ENCODE measurements at places on chromosomes 16 and 17.
A peak's percentile ranks its signal among the peaks of the same experiment; 100 is the strongest.

- no peak for DNase-seq
Measured at GRCh38 chr17:39808409-39808997, 55.6 kb downstream of the IKZF3 start.

GRCh38 chr17:81039854-81040758, 5.2 kb downstream of the BAIAP2 start:
- no peak for DNase-seq

DNA sequence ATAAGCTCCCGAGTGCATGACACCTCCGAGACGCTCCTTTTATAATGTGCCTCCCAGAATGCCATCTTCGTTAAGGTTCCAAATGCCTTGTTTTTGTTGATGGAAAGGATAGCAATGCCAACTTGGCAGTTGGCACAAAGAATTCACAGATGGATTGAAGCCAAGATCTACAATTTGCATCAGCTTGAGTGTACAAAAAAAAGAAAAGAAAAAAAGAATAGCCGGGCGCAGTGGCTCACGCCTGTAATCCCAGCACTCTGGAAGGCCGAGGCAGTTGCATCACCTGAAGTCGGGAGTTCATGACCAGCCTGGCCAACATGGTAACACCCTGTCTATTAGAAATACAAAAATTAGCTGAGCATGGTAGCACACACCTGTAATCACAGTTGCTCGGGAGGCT, 7.6 kb downstream of the TBC1D16 start:
- no peak for DNase-seq

DNA sequence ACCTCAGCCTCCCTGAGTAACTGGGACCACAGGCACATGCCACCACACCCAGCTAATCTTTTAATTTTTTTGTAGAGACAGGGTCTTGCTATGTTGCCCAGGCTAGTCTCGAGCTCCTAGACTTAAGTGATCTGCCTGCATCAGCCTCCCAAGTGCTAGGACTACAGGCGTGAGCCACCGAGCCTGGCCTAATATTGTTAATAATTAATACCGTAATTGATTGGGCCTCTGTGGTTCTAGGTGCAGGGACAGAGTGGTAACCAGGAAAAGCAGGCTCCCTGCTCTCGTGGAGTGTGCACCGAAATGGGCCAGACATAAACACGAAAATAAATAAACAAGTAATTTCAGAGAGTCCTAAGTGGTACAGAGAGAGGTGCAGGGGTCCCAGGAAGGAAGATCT, 241.0 kb downstream of the GSG1L start:
- DNase-seq = no peak

GRCh38 chr16:47667956-47668355, 206.8 kb downstream of the PHKB start:
- DNase-seq = no peak

- DNase-seq = no peak
Measured at GRCh38 chr17:82310877-82311276, 6.5 kb downstream of the CD7 start.

DNA sequence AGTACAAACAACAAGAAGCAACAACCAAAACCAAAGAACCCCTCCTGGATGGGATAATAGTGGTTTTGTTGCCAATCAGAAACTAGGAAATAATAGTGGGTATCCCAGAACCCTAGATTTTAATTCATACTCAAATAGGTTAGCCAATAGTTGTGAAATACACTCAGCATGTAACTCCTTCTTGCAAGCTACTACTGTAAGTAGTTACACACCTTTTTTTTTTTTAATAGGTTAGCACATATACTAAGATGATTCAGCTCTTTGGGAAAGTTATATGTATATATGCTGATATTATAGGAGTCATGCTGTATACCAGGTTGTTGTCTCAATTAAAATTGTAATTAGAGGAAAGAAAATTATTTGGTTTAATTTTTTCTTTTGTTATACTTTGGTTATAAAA, 92.5 kb upstream of the HAS3 start:
- no peak for DNase-seq

DNA sequence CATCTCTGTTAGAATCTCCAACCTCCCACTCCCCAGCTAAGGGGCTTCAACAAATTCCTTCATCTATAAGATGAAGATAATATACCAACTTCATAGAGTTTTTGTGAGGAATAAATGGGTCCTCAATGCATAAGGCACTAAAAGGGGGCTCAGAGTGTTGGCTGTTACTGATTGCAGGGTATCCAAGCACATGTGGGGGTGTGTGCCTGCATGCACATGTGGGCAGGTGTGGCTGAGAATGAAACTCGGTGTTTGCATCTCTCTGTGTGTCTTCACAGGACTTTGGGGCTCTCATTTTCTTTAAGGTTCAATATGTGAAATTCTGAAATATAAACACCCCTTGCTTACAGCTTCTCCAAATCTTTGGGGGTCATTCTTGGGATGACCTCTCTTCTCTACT, 4.1 kb upstream of the PPP1R9B start:
- DNase-seq = no peak

GRCh38 chr17:61149862-61150362, 249.7 kb upstream of the TBX2 start:
- DNase-seq = no peak

- DNase-seq = no peak
Measured at GRCh38 chr16:72287649-72288048, 115.7 kb upstream of the PMFBP1 start.

DNA sequence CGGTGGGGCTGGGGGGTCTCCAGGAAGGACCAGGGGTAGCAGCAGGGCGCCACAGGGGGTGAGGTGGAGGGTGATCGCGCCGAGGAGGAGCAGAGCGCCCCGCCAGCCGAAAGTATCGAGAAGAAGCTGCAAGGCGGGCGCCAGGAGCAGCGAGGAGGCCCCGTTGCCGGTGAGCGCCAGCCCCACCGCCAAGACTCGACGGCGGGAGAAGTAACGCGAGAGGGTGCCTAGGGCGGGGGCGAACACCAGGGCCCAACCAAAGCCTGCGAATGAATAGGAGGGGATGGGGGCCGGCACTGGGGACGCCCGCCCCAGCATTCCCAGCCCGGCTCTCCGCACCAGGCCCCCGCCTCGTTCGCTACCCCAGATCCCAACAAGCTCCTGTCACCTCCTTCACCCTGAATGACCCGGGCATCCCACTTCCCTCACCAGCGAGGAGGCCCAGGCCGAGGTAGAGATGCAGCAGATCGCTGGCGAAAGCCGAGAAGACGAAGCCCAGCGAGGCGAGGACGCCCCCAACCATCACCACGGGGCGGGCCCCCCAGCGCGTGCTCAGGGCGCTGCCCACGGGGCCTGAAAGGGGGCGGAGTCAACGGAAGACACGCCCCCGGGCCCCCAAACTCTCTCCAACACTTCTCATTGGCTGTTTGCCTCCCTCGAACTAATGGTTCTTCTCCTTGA, 1.3 kb downstream of the SLC16A11 start:
- DNase-seq = peak; percentile 23

GRCh38 chr17:40113110-40113906, 8.5 kb upstream of the MSL1 start:
- peak; percentile 91 for DNase-seq

DNA sequence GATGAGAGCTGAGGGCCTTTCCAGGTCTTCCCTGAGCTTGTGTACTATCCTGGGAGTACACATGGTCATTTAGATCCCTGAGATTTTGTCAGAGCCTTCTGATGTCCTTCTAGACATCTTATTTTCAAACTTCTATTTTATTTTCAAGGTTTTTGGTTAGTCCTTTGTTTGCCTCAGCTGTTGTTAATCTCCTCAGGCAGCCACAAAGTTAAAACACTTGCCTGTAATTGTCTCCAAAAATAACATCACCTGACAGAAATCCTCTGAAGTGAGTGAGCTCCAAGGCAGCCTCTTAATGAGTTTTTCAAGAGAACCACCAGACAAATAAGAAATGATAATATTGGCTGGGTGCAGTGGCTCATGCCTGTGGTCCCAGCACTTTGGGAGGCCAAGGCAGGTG, 43.8 kb upstream of the CPHXL start:
- no peak for DNase-seq

- DNase-seq = no peak
Measured at GRCh38 chr16:79267781-79268180, 332.8 kb downstream of the MAF start.

GRCh38 chr17:36485805-36486203, 677 bp upstream of the ZNHIT3 start:
- no peak for DNase-seq

- no peak for DNase-seq
Measured at GRCh38 chr17:38451840-38452529, 23.7 kb downstream of the ARHGAP23 start.

DNA sequence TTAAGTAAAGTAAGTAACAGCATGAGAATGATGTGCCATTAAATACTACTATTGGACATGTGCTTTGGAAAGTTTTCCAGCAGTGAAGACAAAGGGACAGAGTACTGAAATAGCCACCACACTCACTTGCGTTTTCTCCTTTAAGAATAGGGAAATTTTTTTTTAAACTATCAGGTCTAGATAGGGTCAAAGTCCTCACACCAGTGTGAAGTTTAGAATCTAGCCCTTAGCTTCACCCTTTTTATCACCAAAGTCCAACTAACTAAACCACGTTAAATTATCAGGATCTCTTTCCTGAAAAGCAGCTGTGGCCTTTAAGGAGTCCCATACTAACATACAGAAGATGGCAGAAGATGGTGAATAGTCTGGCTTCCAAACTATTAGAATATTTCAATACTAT, 180.9 kb downstream of the ZNF18 start:
- no peak for DNase-seq

DNA sequence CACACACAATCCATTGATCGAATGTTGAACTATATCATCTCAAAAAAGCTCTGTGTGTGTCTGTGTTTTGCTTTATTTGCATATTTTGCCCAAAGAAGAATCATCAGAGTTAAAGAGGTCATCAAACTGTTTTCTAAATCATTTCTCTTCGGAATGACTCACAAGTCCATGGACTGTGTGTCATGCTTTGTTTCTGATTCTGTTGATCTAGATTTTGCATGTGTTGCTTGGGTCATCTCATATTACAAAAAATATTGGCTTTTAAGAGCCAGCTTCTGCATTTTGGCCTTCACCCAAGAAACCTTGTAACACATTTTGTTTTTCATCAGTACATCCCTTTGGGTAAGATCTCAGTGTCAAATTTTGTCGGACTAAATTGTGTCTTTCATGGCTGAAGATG, 471.2 kb upstream of the HSBP1 start:
- no peak for DNase-seq

GRCh38 chr17:49755663-49756283, 8.2 kb downstream of the FAM117A start:
- no peak for DNase-seq

DNA sequence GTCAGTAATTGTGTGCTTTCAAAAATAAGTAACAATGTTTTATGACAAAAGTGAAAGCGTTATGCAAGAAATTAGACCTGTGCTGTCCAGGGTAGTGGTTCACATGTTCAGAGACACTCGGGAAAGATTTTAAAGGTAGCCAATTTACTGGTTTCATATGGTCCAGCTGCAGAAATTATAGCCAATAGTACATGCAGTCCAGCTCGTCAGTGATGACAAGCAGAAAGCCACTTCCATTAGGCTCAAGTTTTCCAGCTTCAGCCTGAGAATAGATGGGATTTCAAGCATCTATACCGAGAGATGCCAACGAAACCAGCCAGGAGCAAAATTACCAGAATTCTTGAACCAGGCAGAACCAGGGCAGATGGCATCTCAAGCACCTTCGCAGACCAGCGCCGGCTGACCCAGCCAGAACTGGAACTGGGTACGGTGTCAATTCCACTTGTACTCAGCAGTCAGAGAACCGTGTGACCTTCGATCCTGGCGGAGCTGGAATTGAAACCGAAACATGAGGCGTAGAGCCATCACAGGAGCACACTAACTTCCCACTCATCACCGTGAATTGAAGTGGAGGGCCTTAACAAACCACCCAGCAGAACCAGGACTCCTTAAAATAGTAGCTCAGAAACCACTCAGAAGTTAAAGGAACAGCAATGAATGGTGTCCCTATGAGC, 207.9 kb upstream of the HSBP1 start:
- no peak for DNase-seq

DNA sequence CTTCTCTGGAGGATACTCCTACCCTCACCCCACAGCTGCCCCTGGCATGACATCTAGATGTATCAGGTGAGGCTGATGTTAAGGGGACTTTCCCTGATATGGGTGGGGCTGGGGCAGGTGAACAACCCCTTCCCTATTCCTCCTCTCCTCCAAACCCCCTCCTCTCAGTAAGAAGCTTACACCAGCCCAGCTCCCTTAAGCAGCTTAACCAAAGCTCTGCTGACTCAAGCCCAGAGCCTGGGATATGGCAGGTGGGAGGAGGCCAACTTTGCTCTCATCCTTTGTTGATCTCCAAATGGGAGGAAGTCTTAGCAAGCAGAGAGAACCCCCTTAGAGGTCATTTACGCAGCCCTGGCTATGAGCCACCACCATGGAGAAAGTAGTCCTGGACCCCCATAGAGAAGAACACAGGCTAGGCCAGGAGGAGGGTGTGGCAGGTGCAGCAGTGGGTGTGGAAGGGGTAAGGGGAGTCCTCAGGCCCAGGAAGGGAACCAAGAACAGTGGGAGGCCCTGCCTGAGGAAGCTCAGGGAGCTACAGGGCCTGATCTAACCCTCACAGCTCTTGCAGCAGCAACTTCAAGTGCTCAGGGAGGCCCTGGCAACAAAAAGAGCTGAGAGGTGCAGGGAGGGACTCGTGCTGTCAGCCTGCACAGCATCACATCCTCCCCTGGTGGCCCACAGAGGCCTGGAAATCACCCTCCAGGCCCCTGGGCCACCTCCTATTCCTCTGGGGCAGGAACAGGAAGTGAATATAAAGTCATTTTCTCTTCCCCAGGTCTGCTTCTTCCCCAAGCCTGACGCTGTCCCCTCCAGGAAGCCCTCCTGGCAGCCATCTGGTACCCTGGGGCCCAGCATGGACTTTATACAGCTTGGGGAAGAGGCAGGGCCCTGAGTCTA, 2.9 kb downstream of the UNC119 start:
- DNase-seq = peak; percentile 66

GRCh38 chr17:51152766-51153209, 571 bp upstream of the NME1 start:
- DNase-seq = no peak

DNA sequence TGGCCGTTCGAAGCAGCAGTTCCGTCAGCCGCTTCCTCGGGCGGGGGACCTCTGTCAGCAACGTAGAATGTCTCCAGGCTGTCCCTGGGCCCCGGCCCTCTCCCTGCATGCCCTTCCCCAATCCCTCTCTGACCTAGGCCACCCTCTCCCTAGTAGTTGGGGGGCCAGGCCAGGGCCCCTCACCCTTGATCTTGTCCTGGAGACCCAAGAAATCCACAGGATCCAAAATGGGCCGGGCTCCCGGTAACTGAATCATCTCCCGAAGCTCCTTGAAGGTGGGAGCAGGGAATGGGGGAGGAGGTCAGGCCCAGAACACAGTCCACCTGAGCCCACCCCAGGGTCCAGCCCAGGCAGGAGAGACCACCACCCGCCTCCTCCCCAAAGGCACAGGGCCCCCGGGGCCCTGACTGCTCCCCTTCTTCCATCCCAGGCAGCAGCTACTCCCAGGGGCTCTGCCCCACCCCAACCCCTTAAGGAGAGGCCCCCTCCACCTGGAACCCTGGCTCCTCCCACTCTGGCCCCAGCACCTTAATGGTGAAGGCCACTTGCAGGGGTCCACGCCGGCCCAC, 4.7 kb upstream of the GRIN2C start:
- DNase-seq = no peak

- DNase-seq = no peak
Measured at GRCh38 chr17:311119-311782, 41.4 kb downstream of the RPH3AL start.

All from stimulated activated naive CD4-positive, alpha-beta T cell (primary cell).